Stimulated activated CD8-positive, alpha-beta memory T cell treated with anti-CD3 and anti-CD28 coated beads, Interleukin-2, amount 100 ng/mL, for 1 hour (primary cell): ENCODE measurements at places on chromosomes 11 and 22.

- no peak for DNase-seq
Observed at GRCh38 chr22:46424496-46424895, 89.0 kb downstream of the TRMU start.

GRCh38 chr22:44664149-44664548 lies 37.9 kb upstream of the PRR5 start:
- peak; percentile 37 for DNase-seq

DNA sequence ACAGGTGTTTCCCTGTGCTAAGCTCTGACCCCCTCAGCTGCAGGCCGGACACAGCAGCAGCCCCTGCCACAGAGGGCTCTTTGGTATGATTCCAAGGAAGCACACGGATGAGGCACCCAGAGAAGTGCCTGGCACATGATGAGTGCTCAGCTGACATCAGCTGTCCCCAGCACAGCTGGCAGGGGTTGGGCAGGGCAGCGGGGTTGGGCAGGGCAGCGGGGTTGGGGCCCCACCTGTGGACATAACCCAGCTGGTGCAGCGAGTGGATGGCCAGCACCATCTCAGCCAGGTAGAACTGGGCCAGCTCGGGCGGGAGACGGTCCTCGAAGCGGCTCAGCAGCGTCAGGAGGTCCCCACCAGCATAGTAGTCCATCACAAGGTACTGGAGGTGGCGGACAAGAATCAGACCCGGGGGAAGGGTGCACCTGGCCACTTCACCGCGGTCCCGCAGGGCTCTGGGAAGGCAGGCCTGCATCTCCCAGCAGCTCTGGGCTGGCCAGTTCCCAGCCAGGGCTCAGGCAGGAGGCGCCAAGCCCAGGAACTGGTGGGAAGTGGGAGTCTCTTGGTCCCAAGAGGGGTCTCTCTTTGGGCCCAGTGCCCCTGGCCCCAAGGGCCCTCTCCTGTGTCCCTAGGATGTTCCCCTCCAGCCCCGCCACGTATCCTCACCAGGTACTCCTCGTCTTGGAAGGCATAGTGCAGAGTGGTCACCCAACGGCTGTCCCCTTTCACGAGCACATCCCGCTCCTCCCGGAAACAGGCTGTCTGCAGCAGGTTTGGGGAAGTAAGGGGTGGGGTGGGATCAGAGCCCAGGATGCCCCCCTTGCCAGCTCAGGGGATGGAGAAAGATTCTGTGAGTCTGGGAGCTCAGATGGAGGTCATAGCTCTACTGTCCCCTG lies 4.3 kb downstream of the CDC42BPG start:
- DNase-seq: no peak

- DNase-seq: no peak
Observed at GRCh38 chr22:20823264-20823663, 35.3 kb downstream of the PI4KA start.

DNA sequence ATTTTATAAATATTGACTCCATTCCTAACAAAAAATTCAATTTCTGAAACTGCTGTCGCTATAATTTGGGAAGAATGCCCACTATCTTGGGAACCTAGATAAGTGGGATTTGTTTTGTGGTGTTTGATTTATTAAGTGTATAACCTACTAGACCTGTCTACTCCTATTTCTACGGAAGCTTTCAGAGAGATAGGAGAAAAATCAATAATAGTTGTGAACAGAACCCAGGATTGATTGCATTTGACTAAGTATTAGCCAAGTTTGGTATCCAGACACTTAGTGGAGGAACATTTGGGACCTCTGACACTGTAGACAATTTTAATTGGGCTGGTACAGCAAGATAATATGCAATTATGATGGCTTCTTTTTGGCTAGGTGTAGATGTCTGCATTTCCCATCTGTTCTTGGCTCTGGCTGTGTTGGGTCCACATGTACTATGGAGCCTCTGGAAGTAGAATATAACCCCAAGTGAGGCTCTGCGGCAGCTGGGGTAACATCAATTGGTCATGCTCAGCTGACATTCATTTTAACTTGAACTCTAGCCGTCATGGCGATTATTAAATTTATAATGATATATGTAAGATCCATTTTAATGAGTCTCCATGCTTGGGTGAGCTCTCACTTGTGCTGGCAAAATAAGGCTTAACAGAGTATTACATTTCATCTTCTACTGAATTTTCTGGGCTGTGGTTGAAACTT lies 111.5 kb upstream of the E2F8 start:
- no peak for DNase-seq

DNA sequence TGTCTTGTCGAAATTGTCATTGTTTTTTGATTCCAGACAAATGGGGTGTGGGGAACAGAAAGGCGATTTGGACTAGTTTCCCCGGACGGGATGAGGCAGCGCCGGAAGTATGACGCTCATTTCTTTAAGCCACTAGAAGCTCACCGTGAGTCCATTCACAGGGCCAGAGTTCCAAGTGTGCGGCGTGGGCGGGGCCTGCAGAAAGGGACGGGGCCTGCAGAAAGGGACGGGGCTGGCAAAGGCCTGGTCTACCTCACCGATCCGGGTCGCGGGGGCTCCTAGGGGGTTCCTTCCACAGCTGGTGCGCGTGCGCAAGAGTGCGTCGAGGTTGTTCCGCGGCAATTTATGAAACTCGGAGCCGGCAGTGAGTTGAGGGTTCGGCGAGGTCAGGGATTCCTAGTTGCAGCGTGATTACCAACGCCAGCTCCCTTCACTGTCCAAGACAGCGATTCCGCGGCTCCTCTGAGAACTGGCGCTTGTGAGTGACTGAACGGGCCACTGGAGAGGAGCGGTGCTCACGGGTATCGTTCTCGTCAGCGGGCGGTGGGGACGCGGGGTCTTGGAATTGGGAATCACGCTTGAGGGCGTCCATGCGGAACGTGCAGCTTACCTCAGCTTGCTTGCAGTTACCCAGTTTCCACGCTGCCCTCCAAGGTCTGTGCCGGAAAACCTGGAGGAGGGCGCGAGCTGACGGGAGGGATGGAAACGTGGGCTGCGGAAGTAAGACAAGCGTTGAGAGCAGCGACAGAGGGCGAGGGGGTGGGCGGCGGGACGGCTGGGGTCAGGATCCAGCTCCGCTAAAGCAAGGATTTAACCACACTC lies at the start of gene ZNF215:
TSS of gene ZNF215 (plus strand) at position 219 of the 822 bp plus-strand sequence. CDS start 5,847 bp downstream, outside the sequence.
- DNase-seq: no peak
